ENCODE measurements at places on chromosomes 12 and 14.
A peak's percentile ranks its signal among the peaks of the same experiment; 100 is the strongest.

- no peak for DNase-seq
Measured at GRCh38 chr14:68479247-68479646, 313.6 kb downstream of the ZFP36L1 start.

DNA sequence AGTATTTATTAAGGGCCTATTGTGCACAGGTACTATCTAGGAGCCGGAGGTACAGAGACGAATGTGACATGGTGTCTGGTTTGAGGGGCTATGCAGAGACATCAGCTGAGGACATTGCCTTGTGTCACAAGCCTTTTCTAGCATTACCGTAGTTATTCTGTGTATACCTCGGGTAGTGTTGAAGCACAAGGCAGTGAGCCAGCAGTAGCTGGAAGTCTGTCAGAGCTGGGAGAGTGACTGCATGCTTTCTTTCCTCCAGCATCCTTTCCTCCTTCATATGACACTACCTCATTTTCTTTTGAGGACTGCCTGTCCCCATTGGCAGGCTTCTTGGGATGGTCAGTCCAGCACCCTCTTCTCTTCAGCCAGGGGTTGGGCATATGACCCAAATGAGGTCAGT is 77.0 kb downstream of the POLR3B start:
- DNase-seq = no peak

GRCh38 chr12:47205532-47206449 is 126.0 kb upstream of the AMIGO2 start:
- no peak for DNase-seq

- DNase-seq = no peak
Measured at GRCh38 chr12:38465020-38465419, 148.4 kb downstream of the ALG10B start.

- DNase-seq = no peak
Measured at GRCh38 chr12:1328391-1328790, 266.0 kb downstream of the FBXL14 start.

- no peak for DNase-seq
Measured at GRCh38 chr12:87310126-87310525, 719.1 kb downstream of the C12orf50 start.

DNA sequence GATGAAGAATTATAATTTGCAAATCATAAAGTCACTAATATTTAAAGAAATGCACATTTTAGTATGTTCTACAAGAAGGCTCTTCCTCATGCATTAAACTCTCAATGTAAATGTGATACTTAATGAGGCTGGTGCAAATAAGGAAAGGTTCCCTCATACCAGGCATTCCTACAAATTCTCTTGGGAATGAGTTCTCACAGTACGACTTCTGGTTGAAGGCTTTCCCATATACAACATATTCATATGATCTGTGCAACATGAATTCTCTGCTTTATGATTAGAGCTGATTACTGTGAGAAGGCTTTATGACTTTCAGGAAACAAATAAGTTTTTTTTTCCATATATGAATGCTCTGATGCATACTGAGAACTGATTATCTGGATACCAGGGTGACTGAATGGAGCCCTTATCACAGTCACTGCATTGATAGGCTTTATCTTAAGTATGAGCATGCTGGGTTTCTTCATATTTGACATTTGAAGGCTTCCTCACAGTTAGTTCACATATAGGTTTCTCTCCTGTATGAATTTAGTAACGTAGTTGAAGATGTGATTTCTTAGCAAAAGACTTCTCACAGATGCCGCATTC is 293.9 kb downstream of the RAD51B start:
- no peak for DNase-seq

- DNase-seq = peak; percentile 72
Measured at GRCh38 chr12:47722136-47722834, 3.0 kb downstream of the ENDOU start.

- DNase-seq = no peak
Measured at GRCh38 chr12:32036477-32037263, 70.0 kb upstream of the BICD1 start.

DNA sequence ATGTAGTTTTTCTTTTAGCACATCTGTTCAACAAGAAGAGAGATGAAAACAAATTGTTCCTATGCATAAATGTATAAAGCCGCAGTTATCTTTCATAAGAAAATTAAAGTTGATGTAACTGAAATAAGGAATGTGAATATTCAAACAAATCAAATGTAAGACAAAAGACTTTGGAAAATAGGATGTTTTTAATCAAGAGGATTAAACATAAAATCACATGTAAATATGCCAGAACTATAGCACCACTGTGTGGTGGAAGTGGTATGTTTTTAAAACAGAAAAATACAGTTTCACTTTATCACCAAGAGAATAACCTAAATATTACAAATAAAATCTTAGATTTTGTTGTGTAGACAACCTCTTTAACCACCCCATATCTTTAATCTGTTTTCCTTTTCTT is 40.4 kb downstream of the CAPS2 start:
- DNase-seq = no peak
